ENCODE measurements at places on chromosomes 3 and 15. TPM values are rescaled to one million over a fixed set of nuclear protein-coding genes. Genes with fewer than 3 reads are reported as not detected.

DNA sequence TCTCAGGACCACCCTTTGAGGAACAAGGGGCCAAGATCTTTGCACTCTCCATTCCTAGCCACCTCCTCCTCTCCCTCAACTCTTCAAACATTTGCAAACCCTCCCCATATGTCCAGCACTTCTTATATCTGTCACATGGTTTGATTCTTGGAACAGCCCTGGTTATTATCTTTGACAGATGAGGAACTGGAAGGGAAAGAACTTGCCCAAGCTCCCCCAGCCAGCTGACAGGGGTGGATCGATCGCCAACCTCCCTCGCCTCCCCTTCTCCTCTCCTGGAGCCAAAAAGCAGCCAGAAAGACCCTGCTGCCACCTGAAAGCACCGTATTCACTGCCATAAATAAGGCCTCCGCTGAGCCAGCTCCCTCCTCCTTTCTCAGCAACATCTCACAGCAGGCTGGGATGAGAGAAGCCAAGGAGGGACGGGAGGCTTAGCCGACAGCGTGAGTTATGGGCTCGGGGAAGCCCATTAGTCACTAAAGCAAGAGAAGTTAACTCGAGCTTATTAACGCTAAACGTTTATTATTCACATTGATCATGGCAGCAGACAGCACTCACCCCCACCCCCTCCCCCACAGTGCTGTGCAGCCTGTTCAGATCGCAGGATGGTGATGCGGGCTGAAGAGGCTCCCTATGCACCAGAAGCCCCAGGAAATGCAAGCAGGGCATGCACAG, 22.2 kb upstream of the FGD5 start:
- H3K27ac ChIP-seq, result no peak overlapping the region
- DNase-seq, result no peak
- H3K36me3 ChIP-seq, result no peaks in the 10 kb centered on the region
- H3K4me3 ChIP-seq, result no peak overlapping the region
- H3K4me1 ChIP-seq, result no peaks in the 10 kb centered on the region

- no peak for DNase-seq
- no peaks in the 10 kb centered on the region for H3K36me3 ChIP-seq
- no peak overlapping the region for H3K27ac ChIP-seq
- no peak overlapping the region for H3K4me3 ChIP-seq
- H3K27me3 ChIP-seq, result no peaks in the 10 kb centered on the region
These were observed 33.1 kb upstream of the GLCE start for GRCh38 chr15:69127306-69127705.

DNA sequence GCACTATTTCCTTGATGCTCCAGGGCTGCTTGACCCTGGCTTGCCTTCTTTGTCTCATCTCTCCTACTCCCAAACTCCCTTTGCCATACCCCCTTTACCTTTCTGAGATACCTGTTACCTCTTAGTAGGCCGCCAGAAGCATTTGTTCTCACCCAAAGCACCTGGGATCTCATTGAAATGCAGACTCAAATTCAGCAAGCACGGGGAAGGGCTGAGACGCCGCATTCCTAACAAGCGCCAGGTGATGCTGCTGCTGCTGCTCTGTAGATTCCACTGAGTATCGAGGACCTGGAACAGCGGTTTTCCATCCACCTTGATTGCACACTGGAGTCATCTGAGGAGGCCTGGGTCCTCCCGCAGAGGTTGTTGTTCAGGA, 91.8 kb downstream of the TMEM266 start:
- H3K4me3 ChIP-seq, result no peak overlapping the region
- peaks cover 19% of the 10 kb centered on the region for H3K27me3 ChIP-seq
- DNase-seq, result no peak
- no peaks in the 10 kb centered on the region for H3K36me3 ChIP-seq

- no peaks in the 10 kb centered on the region for H3K27me3 ChIP-seq
- H3K4me1 ChIP-seq, result peaks cover 5% of the 10 kb centered on the region
- H3K36me3 ChIP-seq, result no peaks in the 10 kb centered on the region
- H3K4me3 ChIP-seq, result no peak overlapping the region
- no peak overlapping the region for H3K27ac ChIP-seq
- DNase-seq, result no peak
These were observed 107.7 kb downstream of the OSBPL10 start for GRCh38 chr3:31873254-31873820.

DNA sequence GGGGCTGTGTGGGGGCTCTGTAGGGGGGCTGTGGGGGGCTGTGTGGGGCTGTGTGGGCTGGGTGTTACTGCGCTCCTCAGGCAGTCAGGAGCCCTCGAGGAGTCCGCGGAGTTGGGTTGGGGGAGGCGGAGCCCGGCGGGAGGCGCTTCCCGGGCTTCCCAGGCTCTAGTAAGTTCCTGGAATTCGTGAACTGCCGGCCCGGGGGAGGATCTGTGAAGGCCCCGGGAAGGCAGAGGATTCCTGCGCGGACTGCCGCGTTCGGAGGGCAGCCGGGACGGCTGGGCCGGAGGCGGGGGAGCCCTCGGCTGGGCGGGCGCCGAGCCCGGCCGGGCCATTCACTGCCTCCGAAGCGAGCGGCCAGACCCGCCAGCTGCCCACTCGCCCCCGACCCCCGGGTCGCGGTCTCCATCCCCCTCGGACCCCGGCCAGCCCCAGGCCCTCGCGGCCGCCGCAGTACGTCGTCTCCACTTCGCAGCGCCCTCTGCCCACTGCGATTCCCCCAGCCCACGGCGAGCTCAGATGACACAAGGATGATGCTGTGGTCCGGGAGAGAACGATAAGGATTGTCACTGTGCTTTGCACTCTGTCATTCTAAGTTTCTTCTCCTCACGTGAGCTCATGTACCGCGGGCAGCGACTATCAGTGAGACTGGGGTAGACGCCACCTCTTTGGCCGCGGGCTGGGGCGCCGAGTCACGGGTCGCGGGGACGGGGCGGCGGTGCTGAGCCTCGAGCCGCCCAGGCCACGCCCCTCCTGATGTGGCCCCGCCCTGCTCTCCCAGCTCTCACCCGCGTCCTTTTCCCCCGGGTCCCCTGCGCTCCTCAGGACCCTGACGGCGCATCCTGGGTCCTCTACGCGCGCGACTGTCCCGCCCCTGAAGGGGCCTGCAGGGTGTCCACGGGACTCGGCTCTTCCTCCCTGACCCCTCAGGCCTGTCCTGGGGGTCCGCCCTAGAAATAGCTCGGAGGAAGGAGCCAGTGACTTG, 65.3 kb downstream of the KLF13 start:
- H3K27me3 ChIP-seq, result no peaks in the 10 kb centered on the region
- H3K4me3 ChIP-seq, result peak overlapping the region; percentile 86
- DNase-seq, result peak; percentile 78
- peaks cover 7% of the 10 kb centered on the region for H3K36me3 ChIP-seq
- H3K4me1 ChIP-seq, result peaks cover 37% of the 10 kb centered on the region
- H3K27ac ChIP-seq, result peak overlapping the region; percentile 90

GRCh38 chr15:44736181-44736765, at the start of gene TRIM69:
Gene TRIM69, plus strand, starts transcription at chr15:44736528. Its CDS starts 177 bp downstream, at chr15:44736705.
- H3K4me1 ChIP-seq, result peaks cover 59% of the 10 kb centered on the region
- peaks cover 20% of the 10 kb centered on the region for H3K36me3 ChIP-seq
- H3K27me3 ChIP-seq, result no peaks in the 10 kb centered on the region
- H3K27ac ChIP-seq, result peak within 1 kb of the TSS; percentile 98
- DNase-seq, result no peak
- H3K4me3 ChIP-seq, result peak within 1 kb of the TSS; percentile 83

- no peaks in the 10 kb centered on the region for H3K4me1 ChIP-seq
- peaks cover 6% of the 10 kb centered on the region for H3K27me3 ChIP-seq
- no peak overlapping the region for H3K4me3 ChIP-seq
These were observed 23.1 kb upstream of the TBC1D21 start for GRCh38 chr15:73850228-73850627.

- H3K27me3 ChIP-seq, result no peaks in the 10 kb centered on the region
- peak; percentile 1 for DNase-seq
- peak overlapping the region; percentile 92 for H3K4me3 ChIP-seq
- H3K4me1 ChIP-seq, result peaks cover 52% of the 10 kb centered on the region
These were observed 1.3 kb downstream of the TCF12 start for GRCh38 chr15:56919609-56920366.

Gene MYZAP
- not detected for total RNA-seq

Gene TTLL13
- total RNA-seq, result 0.29 TPM

Gene TAGLN3
- total RNA-seq, result 1.1 TPM

Gene MESP2
- not detected for total RNA-seq

Gene TNFAIP8L3
- 0.49 TPM for total RNA-seq

Gene CELF6
- total RNA-seq, result 0.27 TPM

Gene NCK1
- 33.4 TPM for total RNA-seq

All from activated T-helper 1 cell treated with anti-CD3 and anti-CD28 coated beads, Interleukin-12 subunit alpha, Interleukin-12 subunit beta, Interleukin-2, Interleukin-4 antibody, amounts not matched to agents 30 ng/mL and 10 ng/mL and 1 ng/mL, durations not matched to agents 14 hours and 24 hours and 36 hours (primary cell).